ENCODE measurements at places on chromosomes 6 and 20.

- no peak for DNase-seq
Observed at GRCh38 chr20:432208-432607, 24.1 kb downstream of the RBCK1 start.

- no peak for DNase-seq
Observed at GRCh38 chr6:154500769-154501577, 9.5 kb downstream of the CNKSR3 start.

DNA sequence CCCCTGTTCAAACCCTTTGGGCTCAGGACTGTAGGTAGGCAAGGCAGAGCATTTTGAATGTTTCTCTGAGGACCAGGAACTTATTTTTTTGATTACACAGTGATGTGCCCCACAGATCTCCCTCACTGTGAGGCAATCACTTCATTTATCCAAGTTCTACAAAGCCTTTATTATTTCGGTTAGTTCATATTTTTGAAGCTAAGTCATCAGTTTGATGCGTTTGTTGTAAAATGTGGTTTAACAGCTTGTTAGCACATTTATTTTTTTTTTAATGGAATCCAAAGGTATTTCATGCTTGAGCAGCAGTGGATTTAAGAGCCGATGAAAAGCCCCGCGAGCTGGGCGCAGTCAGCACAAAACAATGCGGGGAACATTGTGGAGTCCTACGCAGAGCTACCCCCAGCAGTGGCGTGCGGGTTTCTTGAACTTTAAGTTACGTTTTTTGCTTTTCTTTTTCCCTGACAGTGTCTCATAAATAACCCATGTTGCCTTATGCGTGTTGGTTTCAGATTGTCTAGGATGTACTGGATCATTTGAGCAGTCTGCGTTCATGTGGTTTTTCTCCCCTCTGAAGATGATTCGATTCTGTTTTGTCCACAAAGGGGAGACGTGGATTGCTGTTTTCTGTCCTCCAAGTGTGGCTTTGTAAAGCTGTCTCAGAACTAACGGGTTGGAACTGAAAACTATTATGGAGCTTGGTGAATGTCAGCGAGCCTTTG lies 233.6 kb upstream of the BMP2 start:
- no peak for DNase-seq

- no peak for DNase-seq
Observed at GRCh38 chr6:90403489-90404381, 107.1 kb upstream of the BACH2 start.

DNA sequence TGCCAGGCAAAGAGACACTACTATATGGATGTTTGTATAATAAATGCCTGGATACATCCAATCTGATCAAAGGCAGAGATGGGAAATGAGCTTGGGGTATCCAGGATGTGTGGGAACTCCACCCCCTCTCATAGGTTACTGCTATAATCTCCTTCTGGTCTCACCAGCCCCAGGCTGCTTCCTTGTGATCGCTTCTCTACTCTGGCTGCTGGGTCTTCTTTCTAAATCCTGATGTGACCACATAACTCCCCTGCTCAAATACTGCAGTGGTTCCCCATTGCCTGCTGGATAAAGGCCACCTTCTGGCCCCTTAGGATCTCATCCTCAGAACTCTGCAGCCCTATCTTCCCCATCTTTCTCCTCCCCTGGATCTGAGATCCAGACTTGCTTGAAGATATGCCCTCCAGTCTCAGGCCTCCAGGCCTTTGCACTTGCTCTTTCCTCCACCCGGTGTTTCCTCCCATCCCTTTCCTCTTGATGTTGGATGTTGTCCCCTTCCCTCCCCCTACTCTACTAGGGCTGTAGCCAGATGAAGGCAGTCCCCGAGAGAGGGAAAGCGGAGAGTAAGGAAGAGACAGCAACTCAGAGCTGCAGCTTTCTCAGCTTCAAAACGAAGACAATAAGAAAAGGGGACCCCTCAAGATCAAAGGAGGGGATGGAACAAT lies 828 bp upstream of the XKR7 start:
- DNase-seq = no peak

DNA sequence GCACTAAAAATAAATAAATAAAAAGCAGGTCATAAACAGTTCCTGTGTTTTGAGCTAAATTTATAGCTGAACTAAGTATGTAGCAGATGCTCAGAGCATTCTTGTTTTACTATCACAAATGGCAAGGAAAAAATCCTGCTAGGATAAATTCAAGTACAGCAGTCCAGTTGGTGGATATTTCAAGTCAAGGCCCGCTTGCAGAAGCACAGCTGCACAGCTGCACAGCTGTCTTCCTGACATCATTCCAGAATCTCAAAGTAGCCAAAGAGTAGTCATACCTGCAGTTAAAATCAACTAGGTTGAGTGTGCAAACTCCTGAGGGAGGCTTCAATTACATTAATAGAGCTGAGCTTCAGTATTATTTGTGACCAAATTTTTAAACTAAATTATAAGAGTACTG lies 297.7 kb upstream of the MANEA start:
- DNase-seq = no peak

- no peak for DNase-seq
Observed at GRCh38 chr6:146914489-146915483, 289.4 kb upstream of the STXBP5 start.

GRCh38 chr6:2016040-2016439 lies 229.4 kb downstream of the GMDS start:
- no peak for DNase-seq

GRCh38 chr6:95856876-95857364 lies 158.9 kb upstream of the FUT9 start:
- DNase-seq = no peak

GRCh38 chr20:51434580-51435247 lies 107.8 kb downstream of the NFATC2 start:
- DNase-seq = no peak

DNA sequence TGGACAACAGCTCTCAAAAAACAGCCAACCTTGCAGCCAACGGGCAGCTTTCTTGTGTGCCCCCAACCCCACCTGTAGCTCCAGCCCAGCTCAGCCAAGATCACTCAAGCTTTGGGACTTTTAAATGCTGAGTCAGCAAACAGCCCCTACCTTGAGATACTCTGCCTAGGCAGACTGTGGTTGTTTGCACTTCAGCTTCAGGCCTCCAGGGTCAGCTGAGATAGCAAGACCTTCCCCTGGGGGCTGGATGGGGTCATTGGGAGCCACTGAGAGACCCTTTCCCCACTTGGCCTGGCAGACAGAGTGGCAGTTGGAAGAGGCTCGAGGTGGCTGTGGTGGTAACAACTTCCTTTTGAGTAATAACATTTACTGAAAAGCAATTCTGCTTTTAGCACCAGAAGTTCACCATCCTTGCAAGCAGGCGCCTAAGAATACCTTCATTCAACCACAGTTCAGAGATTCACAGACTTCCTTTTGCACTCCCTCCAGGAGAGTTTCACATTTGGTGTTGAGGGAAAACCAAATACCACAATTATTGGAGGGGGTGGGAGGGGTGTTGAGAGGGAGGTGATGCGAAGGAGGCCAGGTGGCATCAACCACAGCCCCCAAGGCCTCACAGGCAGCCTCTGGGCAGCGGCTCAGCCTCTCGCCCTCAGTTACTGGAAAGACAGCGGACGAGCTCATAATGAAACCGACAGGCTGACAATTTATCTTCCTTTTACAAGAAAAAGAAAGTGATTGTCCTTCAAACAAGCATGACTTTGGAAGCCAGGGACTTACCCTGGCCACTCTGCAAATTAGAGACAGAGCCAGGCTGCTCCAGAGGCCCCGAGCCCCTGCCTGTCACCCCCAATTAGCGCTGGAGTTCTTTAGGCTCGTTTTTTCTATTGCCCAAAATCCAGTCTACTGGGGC lies 148.1 kb downstream of the CEBPB start:
- peak; percentile 6 for DNase-seq

DNA sequence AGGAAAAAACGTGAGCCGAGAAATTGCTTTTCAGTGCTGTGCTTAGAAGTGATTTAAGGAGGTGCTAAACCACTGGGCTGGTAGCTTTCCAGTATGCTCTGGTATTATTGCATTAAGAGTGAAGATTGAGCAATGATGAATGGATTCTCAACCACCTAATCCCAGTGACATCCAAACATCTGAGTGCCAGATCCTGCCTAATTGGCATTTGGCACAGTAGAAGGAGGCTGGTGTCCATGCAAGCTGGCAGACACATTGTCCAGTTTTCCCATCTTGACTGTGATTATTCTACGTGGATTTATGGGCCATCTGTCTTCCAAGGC lies 398.0 kb upstream of the PLCB4 start:
- DNase-seq = no peak

DNA sequence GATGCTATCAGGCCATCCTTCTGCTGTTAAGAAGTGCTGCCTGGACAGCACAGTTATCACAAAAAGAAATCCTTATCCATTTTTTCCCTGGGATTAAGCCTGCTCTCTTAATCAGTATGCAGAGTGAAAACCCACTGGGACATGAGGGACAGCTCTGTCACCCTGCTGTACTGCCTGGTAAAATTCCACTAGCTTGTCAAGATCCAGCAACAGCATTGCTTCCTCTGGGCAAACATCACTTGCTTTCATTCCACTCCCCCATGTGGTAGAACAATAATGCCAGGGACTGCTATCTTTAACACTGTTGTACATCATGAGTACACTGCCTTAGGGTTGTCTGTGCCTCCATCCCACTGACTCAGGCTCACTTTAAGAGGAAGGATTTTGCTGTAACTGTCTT lies 331.3 kb downstream of the KIF16B start:
- no peak for DNase-seq

- DNase-seq = no peak
Observed at GRCh38 chr6:155341130-155341828, 27.0 kb upstream of the TFB1M start.

DNA sequence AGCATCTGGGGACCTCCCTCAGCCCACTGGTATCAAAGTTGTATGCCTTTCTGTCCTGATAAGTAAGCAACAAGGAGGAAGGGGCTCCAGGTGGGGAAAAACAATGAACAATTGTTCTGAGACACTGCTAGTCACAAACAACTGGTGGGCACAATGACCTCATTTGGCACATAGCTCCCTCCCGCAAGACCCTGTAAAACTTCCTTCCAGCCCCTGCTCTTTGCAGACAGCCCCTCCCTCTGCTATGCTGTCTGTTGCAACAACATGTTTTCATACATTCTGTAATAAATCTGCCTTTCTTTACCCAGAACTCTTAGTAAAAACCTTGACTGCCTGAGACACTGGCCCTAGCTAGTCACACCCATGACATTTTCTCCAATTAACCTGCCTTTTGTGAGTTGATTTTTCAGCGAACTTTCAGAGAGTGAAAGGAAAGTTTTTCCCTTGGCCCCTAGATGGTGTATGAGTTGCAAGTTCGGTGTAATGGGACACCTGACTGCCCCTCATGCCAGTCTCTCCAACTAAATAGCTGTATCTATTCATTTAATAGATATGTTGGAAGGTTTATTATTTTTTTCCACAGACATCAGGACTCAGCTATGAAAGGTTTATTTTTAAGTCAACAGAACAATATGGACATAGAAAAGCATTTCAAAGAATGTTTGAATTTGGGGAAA lies 142.3 kb upstream of the SLC22A16 start:
- no peak for DNase-seq

DNA sequence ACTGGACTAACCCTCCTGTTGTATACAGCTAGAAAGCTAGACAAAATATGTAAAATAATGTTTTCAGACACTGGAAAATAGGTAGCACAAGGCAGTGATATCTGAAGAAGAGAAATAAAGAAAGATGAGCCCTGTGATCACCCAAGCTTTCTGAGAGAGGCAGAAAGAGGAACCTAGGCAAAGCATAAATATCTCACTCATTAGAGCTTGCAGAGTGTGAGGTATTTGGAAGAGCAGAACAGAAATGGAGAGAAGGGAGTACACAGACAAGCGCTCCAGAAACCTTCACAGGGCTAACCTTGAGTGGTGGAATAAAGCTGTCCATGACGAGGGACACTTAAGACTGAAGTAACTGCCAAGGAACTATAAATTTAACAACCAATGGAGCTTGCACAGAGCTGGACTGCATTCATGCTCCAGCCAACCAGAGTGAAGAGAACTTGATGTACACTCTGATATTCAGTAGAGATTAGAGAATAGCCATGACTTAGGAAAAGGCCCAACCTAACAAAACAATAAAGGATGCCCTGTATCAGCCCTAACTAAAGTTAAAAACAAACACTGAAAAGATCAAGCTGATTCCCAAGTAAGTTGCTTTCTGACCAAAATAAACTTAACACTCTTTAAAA lies 280.9 kb upstream of the STXBP5 start:
- DNase-seq = no peak

GRCh38 chr20:4730780-4731179 lies 9.1 kb downstream of the PRND start:
- no peak for DNase-seq

DNA sequence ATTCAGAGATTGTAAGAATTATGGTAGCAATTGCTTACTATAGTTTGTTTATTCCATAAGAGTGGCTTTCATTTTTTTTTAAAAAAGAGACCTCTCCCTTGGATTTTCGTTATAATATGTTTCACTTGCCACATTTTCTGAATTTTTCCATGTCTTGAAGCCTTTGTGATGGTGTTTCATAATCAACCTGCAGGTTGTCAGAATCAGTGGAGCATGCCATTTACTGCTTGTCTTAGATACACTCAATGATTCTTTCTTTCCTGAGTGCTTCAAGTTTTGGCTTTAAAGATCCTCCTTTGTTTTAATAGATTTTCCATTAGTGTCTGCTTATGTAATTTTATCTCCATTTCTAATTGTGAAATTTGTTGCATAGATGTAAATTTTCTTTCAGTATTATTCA lies 31.2 kb downstream of the KCNQ5 start:
- DNase-seq = no peak

- DNase-seq = no peak
Observed at GRCh38 chr20:14441201-14441600, 103.8 kb upstream of the FLRT3 start.

DNA sequence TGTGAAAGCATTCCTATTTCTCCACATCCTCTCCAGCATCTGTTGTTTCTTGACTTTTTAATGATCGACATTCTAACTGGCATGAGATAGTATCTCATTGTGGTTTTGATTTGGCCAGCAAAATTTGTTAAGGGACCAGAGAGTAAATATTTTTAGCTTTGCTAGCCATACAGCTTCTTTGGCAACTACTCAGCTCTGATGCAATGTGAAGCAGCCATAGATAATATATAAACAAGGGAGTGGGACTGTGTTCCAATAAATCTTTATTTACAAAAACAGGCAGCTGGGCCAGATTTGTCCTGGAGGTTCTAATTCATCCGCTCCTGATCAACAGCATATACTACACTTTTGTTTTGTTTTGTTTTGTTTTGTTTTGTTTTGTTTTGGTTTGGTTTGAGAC lies 202.9 kb downstream of the ZNF217 start:
- no peak for DNase-seq

DNA sequence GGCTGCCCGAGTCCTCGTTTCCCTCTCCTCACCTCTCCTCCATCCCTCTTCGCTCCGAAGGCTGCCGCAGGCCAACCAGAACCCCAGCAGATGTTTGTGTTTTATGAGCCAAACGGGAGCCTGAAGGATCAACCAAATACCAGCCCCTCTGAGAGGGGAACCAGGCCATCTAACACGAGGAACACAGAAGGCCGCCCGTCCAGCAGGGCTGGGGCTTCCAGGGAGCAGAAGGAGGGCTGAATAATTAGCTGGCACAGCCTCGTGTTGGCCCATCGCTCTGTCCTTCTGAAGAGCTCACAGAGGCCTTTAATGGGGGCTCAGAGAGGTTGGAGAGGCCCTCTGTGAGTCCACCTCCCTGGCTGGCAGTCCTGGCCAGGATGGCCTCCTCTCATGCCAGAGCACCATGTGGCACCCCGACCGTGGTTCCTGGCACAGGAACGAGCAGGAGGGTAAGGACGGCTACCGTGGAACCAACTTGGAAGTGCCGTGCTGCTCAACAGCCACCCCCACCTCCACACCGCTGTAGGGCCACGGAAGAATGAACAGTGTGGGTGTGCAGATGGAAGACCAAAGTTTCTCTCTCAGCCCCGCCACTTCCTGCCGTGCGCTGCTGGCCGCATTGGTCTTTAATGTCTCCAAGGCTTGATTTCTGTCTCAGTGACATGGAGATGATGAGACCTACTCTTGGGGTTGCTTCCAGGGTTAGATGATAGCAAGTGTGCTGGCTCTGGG lies 155.2 kb downstream of the SCML4 start:
- no peak for DNase-seq

Data from stimulated activated CD8-positive, alpha-beta memory T cell treated with anti-CD3 and anti-CD28 coated beads, Interleukin-2, amount 100 ng/mL, for 1 hour (primary cell).